ENCODE measurements at places on chromosomes 12 and 14. TPM values are rescaled to one million over a fixed set of nuclear protein-coding genes. Genes with fewer than 3 reads are reported as not detected.

Gene RASSF9
- 0.27 TPM for total RNA-seq

Gene CD4
- 3.8 TPM for total RNA-seq

Gene AREL1
- 58.7 TPM for total RNA-seq

Gene KRT85
- total RNA-seq = not detected

Gene CLEC12A
- total RNA-seq = 1.6 TPM

GRCh38 chr12:71683633-71684032, 2.2 kb upstream of the TMEM19 start:
- DNase-seq = no peak

GRCh38 chr12:126704609-126705008, 1562.4 kb upstream of the TMEM132C start:
- no peak for DNase-seq

DNA sequence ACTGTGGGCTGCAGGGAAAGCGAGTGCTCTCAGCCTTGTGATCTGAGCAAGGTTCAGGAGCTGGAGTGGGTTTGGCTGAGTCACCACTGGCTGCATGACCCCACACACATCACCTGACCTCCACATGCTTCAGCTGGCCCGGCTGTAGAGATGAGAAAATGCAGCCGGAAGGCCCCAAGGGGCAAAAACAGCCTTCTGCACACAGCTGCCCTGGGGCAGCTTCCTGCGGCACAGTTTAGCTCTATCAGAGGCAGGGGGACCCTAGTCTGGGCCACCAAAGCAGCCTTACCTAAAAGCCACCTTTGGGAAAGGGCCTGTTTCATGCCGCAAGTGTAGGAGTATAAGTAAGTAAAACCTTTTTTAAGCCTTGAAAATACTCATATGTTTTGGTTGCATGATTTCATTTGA, 123.3 kb downstream of the SSPN start:
- DNase-seq = no peak

- no peak for DNase-seq
Measured at GRCh38 chr12:71900091-71900490, 38.6 kb upstream of the TPH2 start.

DNA sequence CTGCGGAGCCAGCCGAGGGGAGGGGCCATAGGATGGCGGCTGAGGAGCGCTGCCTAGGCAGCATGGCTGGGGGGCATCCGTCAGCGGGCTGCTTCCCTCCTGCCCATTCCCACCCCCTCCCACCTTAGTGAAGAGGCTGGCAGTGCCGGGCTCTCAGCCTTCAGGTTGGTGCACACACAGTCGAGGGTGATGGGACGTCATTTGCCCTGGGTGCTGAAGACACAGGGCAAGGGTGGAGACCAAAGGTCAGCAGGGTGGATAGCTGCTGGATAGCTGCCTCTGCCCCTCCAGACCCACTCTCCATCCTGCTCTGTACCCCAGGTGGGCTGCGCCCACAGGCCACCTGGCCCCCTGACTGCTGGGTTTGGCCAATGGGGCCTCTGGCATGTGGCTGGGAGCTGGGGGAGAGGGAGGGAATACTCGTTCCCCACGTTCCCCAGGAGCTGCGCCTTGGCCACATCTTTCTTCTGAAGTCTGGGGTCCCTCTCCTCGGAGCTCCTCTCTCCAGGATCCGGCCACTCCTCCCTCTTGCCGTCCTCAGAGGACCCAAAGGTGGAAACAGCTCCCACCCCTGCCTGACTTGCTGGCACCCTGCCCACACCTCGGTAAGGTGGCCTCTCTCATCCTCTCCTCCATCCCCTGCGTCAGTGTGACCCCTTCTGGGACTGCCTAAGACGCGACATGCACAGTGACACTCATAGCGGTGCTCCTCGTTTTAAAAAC, 11.2 kb upstream of the CDC42BPB start:
- no peak for DNase-seq

GRCh38 chr12:50102131-50102531, 1.7 kb upstream of the GPD1 start:
- DNase-seq = no peak

DNA sequence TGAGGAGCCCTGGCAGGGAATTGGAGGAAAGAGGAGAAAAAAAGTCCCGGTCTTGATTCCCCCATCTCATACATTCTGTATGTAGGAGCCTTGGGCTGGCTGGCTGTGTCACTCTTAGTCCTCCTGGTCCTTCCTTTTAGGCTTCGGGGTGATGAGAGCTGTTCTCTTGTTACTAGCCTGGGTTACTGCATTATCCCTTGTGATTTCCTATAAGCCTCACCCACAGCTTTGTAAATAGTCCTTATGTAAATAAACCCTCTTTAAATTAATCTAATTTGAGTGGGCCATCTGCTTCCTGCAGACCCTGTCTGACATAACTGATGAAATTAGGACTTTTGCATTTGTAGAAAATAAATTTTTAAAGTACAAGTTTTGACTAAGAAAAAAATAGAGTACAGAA, 19.2 kb downstream of the DNM1L start:
- DNase-seq = no peak

GRCh38 chr12:51028126-51028812, 2.1 kb upstream of the SLC11A2 start:
- DNase-seq = peak; percentile 50

DNA sequence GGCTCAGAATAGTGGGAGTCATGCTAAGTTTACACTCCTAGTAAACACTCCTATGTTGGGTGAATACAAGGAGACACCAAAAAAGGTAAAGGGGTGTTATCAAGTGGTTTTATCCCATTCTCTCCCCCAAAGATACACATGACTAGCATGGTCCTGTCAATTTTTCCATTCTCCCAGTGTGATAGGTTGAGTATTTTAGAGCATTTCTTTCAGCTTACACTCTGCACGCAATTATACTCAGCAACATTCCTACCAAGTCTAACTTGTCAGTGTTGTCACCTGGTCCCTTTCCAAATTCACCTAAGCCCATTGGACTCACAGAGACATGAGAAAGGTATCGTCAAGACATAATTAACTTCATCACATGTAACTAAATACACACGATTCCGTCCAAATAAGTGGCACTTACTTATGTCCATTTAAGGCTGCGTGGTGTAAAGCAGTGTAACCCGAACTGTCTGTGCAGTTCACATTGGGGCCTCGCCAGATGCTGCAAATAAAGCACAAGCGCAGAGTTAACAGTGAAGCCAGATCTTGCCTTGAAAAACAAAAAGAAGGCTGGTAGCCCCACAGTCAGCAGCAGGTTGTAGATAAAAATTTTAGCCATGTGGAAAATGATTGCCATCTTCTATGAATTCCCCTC, 159.7 kb downstream of the ANKS1B start:
- no peak for DNase-seq

GRCh38 chr14:23173031-23173430, 10.4 kb downstream of the SLC7A8 start:
- DNase-seq = no peak

DNA sequence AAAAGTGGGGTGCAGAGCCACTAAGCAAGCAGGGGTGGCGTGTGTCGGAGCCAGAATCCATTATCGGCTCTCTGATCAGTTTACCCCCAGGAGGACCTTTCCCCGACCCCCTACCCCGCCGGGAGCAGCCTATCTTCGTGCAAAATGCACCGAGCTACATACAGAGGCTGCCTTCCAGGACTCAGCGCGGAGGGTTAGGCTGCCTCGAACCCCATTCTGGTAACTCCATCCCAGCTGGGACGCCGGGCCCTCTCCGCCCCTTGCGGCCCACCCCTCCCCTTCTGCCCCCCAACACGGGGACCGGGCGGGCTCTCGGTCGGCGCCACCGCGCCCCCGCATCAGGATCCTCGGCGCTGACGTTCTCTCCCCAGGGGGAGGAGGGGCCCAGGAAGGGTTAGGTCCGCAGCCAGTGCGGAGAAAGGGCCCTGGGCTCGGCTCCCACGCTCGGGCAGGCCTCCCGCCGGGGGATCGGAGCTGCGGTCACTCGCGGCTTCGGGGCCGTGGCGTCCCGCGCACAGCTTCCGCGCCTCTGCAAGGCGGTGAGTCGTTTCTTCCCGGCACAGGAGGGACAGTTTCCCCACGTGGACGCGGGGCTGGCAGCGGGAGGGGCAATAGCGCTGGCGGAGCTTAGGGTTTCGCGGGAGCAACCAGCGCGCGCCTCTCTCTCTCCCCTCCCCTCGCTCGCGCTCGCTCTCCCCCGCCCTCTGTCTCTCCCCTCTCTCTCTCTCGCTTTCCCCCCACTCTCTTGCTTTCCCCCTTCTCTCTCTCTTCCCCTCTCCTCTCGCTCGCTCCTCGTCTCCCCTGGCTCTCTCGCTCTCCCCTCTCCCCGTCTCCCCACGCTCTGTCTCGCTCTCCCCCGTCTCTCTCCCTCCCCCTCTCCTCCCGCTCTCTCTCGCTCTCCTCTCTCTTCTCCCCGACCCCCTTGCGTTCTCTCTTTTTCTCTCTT, 12.5 kb upstream of the MAP3K9 start:
- DNase-seq = peak; percentile 44

- no peak for DNase-seq
Measured at GRCh38 chr12:64894827-64895475, 70.5 kb downstream of the TBC1D30 start.

- DNase-seq = peak; percentile 60
Measured at GRCh38 chr12:124006085-124006845, 33.2 kb downstream of the ZNF664 start.

- no peak for DNase-seq
Measured at GRCh38 chr12:179131-179884, 34.6 kb downstream of the SLC6A12 start.

DNA sequence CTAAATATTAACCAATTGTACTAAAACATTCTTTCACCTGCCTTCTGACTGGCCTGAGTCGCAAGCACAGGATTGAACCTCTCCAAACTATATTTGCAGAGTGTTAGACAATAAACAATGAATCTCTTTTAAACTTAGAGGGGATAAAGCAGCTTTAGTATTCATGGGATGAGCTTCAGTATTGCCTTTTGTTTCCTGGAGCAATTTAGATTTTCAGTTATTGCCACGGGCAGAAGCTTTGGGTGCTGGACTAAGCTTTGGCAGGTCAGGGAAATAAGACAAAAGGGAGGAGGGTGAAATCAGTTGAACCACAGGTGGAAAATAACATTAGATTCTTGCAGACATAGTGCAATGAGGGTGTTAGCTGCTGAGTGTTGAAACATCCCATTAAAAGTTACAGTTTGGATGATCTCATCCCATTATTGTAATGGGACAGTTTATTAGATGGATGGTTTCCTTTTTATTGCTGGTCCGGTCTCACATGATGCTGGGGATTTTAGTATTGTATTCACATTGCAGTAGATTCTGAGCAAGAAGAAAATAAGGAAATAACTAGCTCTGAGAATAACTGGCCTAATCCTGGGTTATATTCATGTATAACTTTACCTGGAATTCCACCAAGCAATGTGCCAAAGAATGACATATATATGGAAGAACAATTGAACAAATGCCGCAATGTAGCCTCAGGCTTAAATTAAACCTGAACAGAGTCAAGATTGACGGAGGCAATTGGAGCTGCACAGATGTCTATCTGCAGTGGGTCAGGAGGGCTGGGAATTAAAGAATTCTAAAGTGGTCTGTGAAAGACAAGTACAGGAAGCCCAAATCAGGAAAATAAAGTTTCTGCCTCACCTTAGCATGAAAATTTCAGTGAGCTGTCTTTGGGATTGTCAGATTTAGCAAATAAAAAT, 1092.8 kb upstream of the SEL1L start:
- no peak for DNase-seq

DNA sequence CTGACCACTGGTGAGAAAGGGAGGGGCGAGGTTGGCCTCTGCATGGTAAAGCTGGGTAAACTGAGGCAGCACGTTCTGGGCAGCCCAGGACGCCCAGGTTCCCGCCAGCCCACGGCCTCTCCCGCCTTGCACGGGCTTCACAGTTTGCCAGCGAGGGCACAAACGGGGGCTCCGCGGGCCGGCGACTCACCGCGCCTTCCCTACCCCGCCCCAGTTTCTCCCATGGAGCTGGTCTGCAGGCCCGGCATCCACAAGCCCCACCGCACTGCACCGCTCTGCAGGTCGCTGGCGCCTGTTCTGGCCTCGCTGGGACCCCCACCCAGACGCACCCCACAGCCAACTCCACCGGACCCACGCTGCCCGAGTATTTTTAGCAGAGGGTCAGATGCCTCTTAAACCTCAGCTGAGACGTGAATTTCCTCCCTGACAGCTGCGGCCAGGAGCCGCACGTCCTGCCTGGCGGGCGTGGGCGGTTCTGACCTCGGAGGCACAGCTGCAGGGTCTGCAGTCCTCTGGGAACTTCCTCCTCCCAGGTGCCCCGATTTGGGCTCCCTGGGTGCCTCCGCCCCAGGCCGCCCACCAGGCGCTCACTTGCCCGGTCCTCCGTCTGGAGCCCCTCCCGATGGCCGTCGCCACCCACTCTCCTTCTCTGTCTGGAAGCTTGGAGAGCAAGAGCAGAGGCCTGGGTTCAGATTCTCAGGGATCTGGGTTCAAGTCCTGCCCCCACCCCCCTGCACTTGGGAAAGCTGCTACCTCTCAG, 29.5 kb upstream of the INF2 start:
- DNase-seq = no peak

Measured in hematopoietic multipotent progenitor cell (in vitro differentiated cells).